ENCODE measurements at places on chromosomes 1 and 21.

GRCh38 chr21:41316200-41317062 lies at the start of gene FAM3B:
Gene FAM3B (plus strand): TSS chr21:41316801. CDS start chr21:41316880, 79 bp downstream.
- DNase-seq: no peak

- no peak for DNase-seq
Measured at GRCh38 chr1:7373251-7373650, 397.8 kb upstream of the VAMP3 start.

- DNase-seq: no peak
Measured at GRCh38 chr1:38512789-38513188, 346.8 kb downstream of the RRAGC start.

DNA sequence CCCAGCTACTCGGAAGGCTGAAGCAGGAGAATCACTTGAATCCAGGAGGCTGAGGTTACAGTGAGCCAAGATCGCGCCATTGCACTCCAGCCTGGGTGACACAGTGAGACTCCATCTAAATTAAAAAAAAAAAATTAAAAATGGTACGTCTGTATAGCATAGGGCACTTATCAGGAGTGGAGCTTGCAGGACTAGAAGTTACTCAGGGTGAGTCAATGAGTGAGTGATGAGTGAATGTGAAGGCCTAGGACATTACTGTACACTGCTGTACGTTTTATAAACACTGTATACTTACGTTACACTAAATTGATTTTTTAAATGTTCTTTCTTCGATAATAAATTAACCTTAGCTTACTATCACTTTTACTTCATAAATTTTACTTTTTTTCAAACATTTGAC lies 183.6 kb downstream of the NR5A2 start:
- DNase-seq: no peak

- no peak for DNase-seq
Measured at GRCh38 chr1:232915212-232915611, 35.2 kb upstream of the NTPCR start.

- no peak for DNase-seq
Measured at GRCh38 chr21:42344631-42345030, 6.2 kb downstream of the TFF2 start.

DNA sequence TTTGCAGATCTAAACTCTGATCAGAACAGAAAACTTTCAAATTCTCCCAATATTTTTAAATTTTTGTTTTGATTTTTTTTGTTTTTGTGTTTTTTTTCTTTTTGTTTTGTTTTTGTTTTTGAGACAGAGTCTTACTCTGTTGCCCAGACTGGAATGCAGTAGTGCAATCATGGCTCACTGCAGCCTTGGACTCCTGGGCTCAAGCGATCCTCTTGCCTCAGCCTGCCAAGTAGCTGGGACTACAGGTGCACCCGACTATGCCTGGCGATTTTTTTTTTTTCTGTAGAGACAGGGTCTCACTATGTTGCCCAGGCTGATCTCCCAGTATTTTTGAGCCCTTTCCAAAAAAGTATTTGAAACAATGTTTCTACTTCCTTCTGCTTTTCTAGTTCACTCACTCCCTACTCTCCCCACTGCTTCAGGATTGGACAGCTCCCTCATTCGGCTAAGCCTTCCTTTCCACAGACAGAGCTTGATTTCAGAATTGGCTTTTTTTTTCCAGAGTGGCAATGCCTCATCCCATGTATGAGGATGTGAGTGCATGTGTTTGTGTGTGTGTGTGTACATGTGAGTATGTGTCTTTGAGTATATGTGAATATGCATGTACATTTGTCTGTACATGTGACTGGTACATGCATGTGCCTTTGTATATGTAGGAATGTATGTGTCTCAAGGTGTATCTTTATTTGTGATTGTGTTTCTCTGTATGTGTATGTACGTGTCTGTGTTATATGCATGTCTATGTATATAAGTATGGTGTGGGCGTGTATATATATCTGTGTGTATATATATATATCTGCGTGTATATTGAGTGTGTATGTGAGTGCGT lies 11.9 kb downstream of the LHX4 start:
- DNase-seq: no peak

GRCh38 chr1:159845751-159846629 lies 16.5 kb downstream of the VSIG8 start:
- DNase-seq: no peak

- DNase-seq: peak; percentile 1
Measured at GRCh38 chr1:91997607-91998195, 32.1 kb upstream of the EPHX4 start.

Data from hippocampal formation (tissue), 2 donors.